Spinal cord (tissue), 10 donors: ENCODE measurements at places on chromosomes 16 and 17.
A peak's percentile ranks its signal among the peaks of the same experiment; 100 is the strongest.

DNA sequence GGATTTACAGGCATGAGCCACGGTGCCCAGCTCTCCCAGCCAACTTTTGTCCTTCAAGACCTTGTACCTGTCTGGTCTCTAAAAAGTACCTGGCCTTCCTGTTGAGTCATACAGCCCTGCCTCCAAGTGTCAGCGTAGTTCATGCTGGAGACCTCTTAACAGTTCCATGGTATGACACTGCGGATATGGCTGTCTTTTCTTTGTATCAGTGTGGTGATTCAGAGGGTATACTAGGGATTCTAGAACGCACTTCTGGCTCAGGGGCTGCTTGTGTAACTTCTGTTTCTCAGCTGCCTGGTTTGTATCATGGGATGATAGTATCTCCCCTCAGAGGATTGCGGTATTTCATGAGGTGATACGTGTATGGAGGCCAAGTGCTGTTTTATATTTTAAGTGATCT lies 2.0 kb upstream of the TMEM11 start:
- DNase-seq, result no peak

DNA sequence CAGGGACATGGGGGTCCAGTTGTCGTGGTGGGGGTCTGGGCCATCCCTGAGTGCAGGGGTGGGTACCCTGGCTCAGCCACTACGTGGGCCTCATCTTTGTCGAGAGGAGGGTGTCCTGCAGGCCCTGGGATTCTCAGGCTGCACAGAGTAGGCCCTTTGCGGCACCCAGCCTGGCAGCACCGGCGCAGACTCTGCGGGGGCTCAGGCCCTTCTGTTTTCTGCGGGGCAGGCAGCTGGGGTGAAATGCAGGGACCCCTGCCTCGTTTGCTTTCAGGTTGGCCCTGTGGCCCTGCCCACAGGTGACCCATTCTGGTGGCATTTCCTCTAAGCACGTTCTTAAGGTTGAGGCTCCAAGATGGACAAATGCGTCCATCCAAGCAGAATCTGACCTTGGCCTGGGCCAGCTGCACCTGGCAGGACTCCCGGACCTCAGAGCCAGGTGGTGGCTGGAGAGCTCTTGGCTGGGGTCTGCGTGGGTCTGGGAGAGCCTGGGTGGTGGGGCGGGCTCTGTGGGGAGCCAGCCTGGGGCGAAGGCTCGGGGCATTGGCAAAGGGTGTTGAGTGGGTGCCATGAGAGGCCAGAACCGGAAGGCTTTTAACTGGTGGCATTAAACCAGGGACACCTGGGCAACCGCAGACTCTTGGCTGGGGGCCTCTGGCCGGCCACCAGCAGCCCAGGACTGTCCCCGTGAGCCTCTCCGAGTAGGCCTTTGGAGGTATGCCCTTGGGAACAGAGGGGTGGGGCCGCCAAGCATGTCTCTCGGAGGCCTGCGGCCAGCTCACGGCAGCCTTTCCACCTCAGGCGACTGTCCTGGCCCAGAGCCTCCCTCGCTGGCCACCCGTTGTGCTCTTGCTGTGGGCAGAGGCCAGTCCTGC lies 16.9 kb downstream of the PRSS27 start:
- peak; percentile 43 for DNase-seq

DNA sequence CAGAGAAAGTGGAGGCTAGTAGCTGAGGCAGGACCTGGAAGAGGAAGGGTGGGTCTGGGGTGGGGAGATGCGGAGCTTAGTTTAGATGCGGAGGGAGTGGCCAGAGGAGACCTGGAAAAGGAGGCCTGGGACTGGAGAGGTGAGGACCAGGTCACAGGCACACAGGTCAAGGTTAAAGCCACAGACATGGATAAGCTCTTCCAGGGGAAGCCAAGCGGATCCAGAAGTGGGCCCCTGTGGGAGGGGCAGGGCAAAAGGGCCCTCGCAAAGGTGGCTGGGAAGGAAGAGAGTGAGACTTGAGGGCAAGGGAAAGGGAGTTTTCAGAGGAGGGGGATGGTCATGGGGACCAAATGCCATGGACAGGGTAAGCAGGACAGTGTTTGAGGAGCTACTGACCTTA lies 13.9 kb upstream of the MLLT6 start:
- no peak for DNase-seq

- peak; percentile 2 for DNase-seq
These were observed 58.7 kb downstream of the EFCAB5 start for GRCh38 chr17:30000001-30000754.

- DNase-seq, result no peak
These were observed 136.5 kb downstream of the FTO start for GRCh38 chr16:53840456-53840855.

DNA sequence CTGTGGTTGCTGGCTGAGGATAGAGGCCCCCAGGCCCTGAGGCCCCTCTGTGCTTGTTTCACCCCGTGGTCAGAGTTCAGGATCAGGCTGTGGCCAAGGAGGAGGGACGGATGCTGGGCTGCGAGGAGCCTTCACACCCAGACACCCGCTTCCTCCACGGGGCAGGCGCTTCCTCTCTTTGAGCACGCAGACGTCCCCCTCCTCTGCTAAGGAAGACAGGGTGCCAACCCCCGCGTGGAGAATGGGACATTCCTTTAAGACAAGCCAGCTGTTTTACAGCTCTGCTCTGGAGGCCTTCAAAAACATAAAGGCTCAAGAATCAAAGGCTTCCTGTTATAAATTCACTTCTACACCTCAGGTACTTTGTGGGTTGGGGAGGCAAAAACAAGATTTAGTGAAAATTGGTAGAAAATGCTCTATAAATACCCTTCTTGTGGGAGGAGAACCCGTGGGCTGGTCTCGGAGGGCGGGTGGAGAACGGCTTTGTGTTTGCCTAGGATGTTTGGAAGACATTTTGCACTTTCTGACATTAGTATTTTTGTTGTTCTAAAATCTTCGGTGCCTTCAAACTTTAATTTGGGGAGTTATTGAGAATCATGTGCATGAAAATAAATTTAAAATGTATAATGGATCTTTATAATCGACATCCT lies 60.8 kb upstream of the FOXF1 start:
- no peak for DNase-seq

GRCh38 chr16:2180962-2181923 lies 15.2 kb downstream of the CASKIN1 start:
- no peak for DNase-seq

- no peak for DNase-seq
These were observed 26.9 kb upstream of the XYLT1 start for GRCh38 chr16:17497648-17498047.

- DNase-seq, result no peak
These were observed 5.5 kb upstream of the TGFB1I1 start for GRCh38 chr16:31466381-31466841.

DNA sequence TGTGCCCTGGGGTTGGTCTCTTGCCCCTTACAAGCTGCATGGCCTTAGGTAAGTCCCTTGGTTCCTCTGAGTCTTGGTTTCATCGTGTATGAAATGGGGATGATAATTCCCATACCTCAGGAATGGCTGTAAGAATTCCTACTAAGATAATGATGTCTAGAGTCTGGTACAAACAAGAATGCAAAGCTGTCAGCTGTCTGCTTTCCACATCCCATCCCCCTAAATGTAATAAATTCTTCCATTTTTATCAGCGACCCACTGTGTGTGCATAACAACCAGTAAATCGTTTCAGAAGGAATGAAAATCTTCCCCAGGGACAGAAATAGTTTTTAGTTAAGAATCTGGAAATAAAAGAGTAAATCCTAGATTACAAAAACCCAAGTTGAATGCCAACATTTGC lies 95.4 kb downstream of the CPPED1 start:
- DNase-seq, result no peak

DNA sequence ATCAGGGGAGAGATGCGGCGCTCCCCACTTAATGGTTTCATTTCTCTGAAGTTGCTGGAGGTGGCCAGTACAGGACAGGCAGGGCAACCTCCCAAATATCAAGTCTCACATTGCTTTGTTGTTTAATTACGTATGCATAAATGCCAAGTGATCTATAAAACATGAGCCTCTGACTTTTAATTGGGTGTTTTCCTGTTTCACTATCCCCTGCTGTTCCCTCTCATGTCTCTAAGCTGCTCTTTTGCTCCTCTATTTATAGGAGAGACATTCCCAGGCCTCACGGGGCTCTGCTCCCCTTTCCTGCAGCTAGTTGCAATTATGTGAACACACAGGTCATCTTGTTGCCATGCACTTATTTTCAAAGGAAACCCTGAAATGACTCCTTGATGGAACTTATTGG lies 1173.5 kb upstream of the GOT2 start:
- peak; percentile 82 for DNase-seq

DNA sequence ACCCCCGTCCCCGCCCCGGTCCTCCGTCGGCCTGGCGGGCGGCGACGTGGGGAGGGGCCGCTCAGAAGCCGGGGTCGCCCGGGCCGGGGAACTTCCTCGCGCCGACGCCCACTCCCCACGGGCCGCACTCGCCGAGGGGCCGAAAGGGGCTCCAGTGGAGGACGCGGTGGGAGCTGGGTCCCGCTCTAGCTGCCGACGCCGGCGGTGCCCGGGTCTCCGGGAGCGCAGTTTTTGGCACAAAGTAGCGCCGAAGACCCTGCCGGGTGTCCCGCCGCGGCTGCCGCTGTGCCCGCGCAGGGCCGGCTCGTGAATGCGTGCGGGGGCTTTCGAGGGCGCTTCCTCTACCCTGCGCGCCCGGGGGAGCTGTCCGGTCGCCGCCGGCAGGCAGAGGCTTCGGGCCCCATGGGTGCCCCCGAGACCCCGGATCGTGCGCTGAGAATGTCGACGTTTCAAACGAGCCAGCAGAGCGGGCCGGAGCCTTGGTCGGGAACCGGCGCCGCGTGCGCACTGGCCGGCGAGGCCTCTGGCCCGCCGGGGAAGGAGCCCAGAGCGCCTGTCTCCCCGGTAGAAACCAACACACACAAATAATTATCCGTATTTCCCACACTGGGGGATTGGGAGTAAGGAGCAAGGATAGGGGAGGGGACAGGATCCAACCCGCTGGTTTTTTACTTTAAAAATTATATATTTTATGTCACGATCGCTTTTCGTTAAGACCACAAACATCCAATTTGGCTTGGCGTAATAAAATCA lies 46.6 kb upstream of the SLC38A10 start:
- no peak for DNase-seq

GRCh38 chr16:78576941-78577340 lies 477.5 kb downstream of the WWOX start:
- DNase-seq, result no peak

- DNase-seq, result no peak
These were observed 147.4 kb downstream of the SEC14L1 start for GRCh38 chr17:77288115-77288619.

- peak; percentile 13 for DNase-seq
These were observed 1.1 kb downstream of the DCUN1D3 start for GRCh38 chr16:20899071-20899470.
